ENCODE measurements at places on chromosomes 1 and 21.

- H3K36me3 ChIP-seq: no peaks in the 10 kb centered on the region
- H3K27ac ChIP-seq: no peak overlapping the region
- H3K4me1 ChIP-seq: peaks cover 52% of the 10 kb centered on the region
Measured at GRCh38 chr1:31926853-31927660, 11.1 kb downstream of the PTP4A2 start.

GRCh38 chr1:173099166-173099565 lies 48.4 kb upstream of the TNFSF18 start:
- H3K27me3 ChIP-seq: no peaks in the 10 kb centered on the region
- H3K27ac ChIP-seq: no peak overlapping the region
- no peak overlapping the region for H3K4me3 ChIP-seq

DNA sequence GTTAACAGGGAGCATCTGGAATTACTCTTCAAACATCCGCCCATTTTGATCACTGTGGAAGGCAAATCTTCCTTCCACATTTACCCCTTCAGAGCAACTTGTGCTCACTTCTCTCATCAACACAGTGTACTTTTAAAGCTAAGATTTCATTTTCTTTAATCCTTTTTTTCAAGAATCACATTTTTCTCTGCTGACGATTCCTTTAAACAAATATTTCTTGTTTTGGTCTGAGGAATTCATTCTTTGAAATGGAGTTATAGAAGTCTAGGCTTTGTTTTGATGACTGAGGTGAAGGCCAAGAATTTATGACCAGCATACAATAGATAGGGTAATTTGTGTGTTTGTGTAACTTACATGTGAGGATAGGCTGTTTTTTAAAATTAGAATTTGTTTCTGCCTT lies 25.6 kb downstream of the LRRC42 start:
- no peak for DNase-seq
- no peaks in the 10 kb centered on the region for H3K4me1 ChIP-seq
- no peaks in the 10 kb centered on the region for H3K27me3 ChIP-seq
- peaks cover 42% of the 10 kb centered on the region for H3K36me3 ChIP-seq

GRCh38 chr1:154456631-154457030 lies 45.4 kb upstream of the TDRD10 start:
- no peak overlapping the region for H3K4me3 ChIP-seq
- no peak overlapping the region for H3K27ac ChIP-seq
- peaks cover 15% of the 10 kb centered on the region for H3K4me1 ChIP-seq
- H3K36me3 ChIP-seq: no peaks in the 10 kb centered on the region
- no peaks in the 10 kb centered on the region for H3K27me3 ChIP-seq

- peaks cover 74% of the 10 kb centered on the region for H3K4me1 ChIP-seq
- peak overlapping the region; percentile 81 for H3K27ac ChIP-seq
- DNase-seq: peak; percentile 66
- H3K36me3 ChIP-seq: 0 out of 2 replicates have a peak, but pooled peaks cover 6% of the 10 kb centered on the region
- no peak overlapping the region for H3K4me3 ChIP-seq
- no peaks in the 10 kb centered on the region for H3K27me3 ChIP-seq
Measured at GRCh38 chr1:170700842-170701615, 37.1 kb downstream of the PRRX1 start.

- H3K27ac ChIP-seq: no peak overlapping the region
- H3K4me3 ChIP-seq: no peak overlapping the region
- no peaks in the 10 kb centered on the region for H3K36me3 ChIP-seq
- DNase-seq: no peak
- peaks cover 30% of the 10 kb centered on the region for H3K4me1 ChIP-seq
- H3K27me3 ChIP-seq: no peaks in the 10 kb centered on the region
Measured at GRCh38 chr1:31792541-31792940, 23.3 kb downstream of the SPOCD1 start.

DNA sequence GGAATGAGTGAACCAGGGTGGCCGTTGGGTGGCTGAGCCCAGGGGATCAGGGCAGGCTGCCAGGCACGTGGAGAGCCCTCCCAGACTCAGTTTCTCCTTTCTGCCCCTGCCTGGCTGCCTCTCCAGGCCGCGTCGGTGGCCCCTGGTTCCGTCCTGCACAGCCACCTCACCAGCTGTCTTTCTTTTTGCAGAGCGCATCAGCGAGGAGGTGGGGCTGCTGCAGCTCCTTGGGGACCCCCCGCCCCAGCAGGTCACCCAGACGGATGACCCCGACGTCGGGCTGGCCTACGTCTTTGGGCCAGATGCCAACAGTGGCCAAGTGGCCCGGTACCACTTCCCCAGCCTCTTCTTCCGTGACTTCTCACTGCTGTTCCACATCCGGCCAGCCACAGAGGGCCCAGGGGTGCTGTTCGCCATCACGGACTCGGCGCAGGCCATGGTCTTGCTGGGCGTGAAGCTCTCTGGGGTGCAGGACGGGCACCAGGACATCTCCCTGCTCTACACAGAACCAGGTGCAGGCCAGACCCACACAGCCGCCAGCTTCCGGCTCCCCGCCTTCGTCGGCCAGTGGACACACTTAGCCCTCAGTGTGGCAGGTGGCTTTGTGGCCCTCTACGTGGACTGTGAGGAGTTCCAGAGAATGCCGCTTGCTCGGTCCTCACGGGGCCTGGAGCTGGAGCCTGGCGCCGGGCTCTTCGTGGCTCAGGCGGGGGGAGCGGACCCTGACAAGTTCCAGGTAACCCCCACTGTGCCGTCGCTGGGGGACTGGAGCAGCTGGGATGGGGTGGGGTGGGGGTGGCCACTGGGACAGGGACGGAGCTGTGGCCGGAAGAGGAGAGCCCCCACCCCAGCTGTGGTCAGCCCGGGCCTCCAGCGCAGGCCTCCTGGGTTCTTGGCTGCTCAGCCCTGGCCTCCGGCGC lies 63.3 kb downstream of the COL18A1 start:
- DNase-seq: no peak
- H3K27me3 ChIP-seq: no peaks in the 10 kb centered on the region
- H3K27ac ChIP-seq: no peak overlapping the region
- H3K4me1 ChIP-seq: peaks cover 24% of the 10 kb centered on the region
- H3K4me3 ChIP-seq: no peak overlapping the region
- no peaks in the 10 kb centered on the region for H3K36me3 ChIP-seq

DNA sequence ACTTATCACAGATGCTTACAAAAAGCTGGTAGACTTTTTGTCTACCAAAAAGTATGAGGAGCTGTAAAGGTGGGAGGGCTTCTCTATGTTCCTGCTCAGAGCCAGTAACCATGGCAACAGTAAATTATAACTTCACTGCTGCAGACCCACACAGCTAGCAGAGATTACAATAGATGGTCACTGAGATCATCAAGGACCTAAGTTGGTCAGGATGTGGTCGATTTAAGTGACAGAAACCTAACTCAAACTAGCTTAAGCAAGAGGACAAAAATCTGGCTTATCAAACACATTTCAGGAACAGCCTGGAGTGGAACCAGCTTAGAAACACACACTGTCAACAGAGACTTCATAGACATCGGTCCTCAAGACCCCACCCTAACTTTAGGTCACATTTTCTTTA lies 113.4 kb upstream of the ATP1A1 start:
- H3K36me3 ChIP-seq: no peaks in the 10 kb centered on the region
- H3K27me3 ChIP-seq: peaks cover 2% of the 10 kb centered on the region
- H3K27ac ChIP-seq: no peak overlapping the region
- DNase-seq: no peak
- no peak overlapping the region for H3K4me3 ChIP-seq
- no peaks in the 10 kb centered on the region for H3K4me1 ChIP-seq

- peaks cover 5% of the 10 kb centered on the region for H3K4me1 ChIP-seq
- H3K27me3 ChIP-seq: peaks cover 36% of the 10 kb centered on the region
- no peak overlapping the region for H3K4me3 ChIP-seq
- no peak for DNase-seq
- no peaks in the 10 kb centered on the region for H3K36me3 ChIP-seq
Measured at GRCh38 chr1:154768456-154769125, 101.5 kb downstream of the KCNN3 start.

GRCh38 chr1:187641463-187641862 lies 812.7 kb downstream of the PLA2G4A start:
- H3K27ac ChIP-seq: no peak overlapping the region
- no peak overlapping the region for H3K4me3 ChIP-seq
- no peaks in the 10 kb centered on the region for H3K4me1 ChIP-seq
- H3K36me3 ChIP-seq: no peaks in the 10 kb centered on the region
- DNase-seq: no peak

All from GM23248 (cell line).